Stimulated activated naive CD4-positive, alpha-beta T cell treated with Interleukin-2 at 50 U/mL for 16 hours (primary cell): ENCODE measurements at places on chromosomes 2 and 18.
A peak's percentile ranks its signal among the peaks of the same experiment; 100 is the strongest.

GRCh38 chr2:16035747-16036745 is 95.7 kb downstream of the MYCN start:
- no peak for DNase-seq

- no peak for DNase-seq
These were observed 15.7 kb upstream of the TTC39C start for GRCh38 chr18:23998820-23999219.

- no peak for DNase-seq
These were observed 1240.8 kb upstream of the CRIM1 start for GRCh38 chr2:35114765-35115164.

DNA sequence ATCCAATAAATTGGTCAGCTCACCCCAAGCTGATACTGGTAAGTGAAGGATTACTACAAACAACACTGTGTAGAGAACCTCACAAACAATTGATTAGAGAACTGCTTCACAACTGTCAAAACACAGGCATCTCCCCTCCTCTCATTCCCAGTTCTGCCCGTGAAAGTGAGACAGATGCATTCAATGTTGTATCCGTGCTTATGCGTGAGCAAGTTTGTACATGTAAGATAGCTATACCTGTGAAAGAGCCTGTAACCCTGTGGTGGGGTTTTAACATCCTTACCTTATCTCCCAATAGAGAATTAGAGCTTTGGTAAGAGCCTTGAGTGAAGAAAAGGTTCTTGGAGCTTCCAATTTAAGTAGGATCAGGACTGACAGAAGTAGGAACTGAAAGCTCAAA is 9.1 kb downstream of the MARCHF4 start:
- no peak for DNase-seq

GRCh38 chr2:172093416-172094293 is 8.3 kb downstream of the DLX1 start:
- no peak for DNase-seq

DNA sequence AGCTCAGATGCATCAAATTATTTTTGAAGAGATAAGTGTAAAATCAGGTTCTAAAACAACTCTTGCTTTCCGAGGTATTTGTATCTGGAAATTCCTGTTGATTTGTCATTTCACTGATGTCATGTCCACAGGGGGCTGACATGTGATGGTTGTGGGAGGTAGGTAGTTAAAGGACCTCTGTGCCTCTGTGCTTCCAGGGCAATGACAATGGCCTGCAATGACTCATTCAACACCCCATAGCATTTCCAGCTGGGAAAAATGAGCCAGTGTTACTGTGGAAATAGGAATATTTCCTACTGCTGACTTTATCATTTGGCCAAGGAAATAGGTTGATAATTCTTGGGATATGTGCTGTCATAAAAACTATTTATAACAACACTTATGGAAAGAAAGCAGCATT is 86.2 kb upstream of the CCDC195 start:
- DNase-seq, result no peak

GRCh38 chr18:45670281-45670962 is 53.6 kb upstream of the SLC14A1 start:
- DNase-seq, result peak; percentile 32

GRCh38 chr2:222709191-222709891 is 37.9 kb downstream of the MOGAT1 start:
- DNase-seq, result no peak

- DNase-seq, result no peak
These were observed 453.4 kb upstream of the SLC14A2 start for GRCh38 chr18:45161850-45162249.

DNA sequence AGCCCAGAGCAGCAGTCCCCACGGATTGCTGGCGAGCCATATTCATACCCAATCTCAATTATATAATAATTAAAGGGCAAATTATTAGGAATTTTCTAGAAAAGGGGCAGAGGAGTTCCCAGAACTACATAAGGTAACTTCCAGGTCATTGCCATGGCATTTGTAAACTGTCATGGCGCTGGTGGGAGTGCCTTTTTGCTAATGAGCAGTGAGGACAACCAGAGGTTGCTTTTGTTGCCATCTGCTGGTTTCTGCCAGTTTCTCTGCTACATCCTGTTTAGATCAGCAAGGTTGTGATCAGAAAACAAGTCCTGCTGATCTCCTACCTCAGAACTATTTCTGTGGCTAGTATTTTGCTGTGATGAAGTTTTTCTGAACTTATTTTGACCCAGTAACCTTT is 159.8 kb upstream of the PIEZO2 start:
- no peak for DNase-seq

DNA sequence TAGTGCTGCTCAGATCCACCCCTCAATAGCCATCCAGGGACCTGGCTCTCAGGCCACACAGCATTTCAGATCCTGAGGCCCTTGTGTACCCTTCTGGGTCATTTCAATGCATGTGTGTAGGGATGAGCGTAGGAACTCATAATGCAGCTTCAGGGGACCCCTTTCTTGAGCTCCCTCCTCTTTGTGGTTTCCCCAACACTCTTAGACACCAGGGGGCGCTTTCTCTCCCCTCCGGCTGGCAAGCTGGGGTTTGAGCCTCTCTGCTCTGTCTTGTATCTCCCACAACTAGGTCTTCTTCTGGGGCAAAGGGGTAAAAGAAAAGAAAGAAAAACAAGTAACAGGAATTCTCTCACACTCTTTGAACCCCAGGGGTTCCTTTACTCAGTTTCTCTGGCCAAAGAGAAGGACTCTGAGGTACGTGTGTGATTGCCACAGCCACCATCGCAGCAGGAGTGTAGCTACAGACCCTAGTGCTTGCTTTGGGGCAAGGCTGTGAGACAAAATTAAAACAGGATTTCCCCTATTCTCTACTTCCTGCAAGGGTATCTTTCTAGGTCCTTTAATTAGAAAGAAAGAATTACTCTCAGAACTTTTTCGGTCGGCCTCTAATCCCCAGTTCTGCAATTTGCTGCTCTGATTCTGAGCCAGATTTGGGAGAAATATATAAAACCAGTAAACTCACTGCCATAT is 38.0 kb downstream of the CABYR start:
- DNase-seq, result peak; percentile 0

- DNase-seq, result no peak
These were observed 90.4 kb downstream of the CYP26B1 start for GRCh38 chr2:72057308-72057707.

- no peak for DNase-seq
These were observed 23.2 kb downstream of the SUMO1 start for GRCh38 chr2:202215179-202215578.

- DNase-seq, result no peak
These were observed 381.2 kb upstream of the MC4R start for GRCh38 chr18:60753753-60754152.

DNA sequence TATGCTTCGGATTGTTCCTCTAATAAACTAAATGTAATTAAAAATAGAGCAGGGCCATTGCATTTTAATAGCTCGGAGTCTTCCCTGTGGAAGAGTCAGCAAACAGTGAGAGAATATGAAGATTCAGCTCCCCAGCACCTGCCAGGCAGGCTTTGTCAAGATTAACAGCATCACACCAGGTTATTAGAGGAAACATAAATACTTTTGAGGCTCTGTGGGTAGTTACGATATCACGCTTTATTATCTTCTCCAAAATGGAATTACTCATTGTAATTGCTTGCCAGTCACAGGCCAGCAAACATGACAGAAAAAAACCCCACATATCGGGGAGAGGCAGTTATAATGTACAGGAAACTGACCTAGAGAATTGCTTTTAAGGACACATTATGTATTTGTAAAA is 303.9 kb downstream of the CPS1 start:
- DNase-seq, result no peak

DNA sequence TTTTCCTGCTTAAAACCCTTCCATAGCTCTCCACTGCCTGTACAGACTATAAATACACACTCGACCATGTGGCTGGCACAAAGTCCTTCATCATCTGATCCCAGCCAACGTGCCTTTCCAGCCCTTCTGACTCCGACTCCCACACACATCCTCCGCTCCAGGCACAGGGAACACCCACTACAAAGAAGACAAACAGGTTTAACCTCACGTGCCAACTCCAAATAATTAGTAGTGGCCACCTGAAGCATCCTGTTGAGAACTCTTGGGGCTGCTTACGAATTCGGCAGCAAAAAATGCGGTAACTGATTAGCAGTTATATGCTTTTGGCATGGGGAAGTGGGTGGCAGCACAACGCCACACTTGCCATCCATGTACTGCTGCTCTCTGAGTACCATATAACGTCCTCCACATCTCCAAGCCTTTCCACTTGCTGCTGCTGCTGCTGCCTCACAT is 12.1 kb downstream of the SPIRE1 start:
- DNase-seq, result no peak

DNA sequence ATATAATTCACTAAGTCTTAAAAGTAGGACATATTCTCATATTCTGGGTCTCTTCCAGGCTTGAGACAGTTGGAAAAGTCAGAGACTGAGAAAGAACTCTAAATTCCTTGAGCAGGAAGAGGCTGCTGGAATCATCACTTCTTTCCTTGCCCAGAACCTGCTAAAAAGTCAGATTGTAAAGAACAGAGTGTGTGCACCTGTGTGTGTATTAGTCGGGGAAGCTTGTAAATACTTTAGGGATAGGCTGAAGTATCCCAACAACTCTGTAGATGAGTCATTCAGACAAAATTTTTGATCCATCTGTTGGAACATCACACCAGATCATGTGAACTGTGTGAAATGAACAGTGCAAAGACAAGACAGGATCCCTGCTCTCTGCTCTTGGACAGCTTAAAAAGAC is 16.1 kb downstream of the GAREM1 start:
- DNase-seq, result no peak

DNA sequence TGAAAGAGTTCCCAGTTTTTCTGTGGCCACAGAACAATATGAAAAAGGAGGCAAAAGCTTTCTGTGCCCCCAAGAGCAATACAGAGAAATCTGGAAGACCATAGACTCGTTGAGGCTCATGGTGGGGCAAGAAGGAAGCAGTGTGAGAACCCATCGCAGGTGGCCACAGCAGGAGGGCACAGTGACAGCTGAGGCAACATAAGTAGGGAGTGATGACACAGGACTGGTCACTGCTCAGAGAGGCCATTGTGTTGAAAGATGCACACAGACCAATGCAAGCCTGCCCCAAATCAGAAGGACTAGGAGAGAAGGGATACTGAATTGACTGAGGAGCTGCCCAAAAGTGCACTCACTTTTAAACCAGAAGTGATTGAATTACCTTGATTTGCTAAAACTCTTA is 483.6 kb downstream of the EPHA4 start:
- DNase-seq, result no peak

DNA sequence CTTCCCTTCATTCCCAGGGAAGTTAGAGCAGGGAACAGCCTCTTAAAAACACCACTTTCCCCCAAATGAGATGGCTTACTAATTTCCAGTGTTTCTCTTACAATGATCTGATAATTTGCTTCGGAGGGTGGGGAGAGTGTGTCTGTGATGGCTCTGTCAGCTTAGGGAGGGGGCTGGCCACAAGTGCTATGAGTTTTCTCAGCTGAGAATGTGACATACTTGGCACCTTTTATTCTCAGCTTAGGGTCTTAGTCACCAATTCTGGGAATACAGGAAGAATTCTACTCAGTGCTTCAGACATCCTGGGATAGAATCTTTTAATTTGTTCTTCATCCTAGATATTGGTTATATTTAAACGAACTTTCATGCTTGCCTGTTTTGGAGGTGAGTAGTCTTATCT is 64.4 kb downstream of the AOX1 start:
- no peak for DNase-seq

DNA sequence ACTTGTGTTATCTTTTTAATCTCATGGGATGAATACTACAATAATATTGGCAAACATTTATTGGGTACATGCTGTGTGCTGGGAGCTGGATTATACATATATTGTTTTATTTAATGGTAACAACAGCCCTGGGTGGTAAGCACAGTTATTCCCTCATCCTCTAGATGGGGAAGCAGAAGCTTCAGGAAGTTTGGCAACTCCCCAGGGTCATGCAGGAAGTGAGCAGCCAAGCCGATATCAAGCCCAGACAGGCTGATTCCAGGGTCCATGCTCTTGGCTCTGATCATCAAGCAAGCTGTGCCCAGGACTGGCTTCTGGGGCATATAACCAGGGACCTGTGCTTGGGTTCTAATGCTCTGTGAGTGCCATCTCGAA is 155.8 kb downstream of the ZNF516 start:
- no peak for DNase-seq

- DNase-seq, result no peak
These were observed 105.1 kb upstream of the GALNT5 start for GRCh38 chr2:157152362-157152761.

DNA sequence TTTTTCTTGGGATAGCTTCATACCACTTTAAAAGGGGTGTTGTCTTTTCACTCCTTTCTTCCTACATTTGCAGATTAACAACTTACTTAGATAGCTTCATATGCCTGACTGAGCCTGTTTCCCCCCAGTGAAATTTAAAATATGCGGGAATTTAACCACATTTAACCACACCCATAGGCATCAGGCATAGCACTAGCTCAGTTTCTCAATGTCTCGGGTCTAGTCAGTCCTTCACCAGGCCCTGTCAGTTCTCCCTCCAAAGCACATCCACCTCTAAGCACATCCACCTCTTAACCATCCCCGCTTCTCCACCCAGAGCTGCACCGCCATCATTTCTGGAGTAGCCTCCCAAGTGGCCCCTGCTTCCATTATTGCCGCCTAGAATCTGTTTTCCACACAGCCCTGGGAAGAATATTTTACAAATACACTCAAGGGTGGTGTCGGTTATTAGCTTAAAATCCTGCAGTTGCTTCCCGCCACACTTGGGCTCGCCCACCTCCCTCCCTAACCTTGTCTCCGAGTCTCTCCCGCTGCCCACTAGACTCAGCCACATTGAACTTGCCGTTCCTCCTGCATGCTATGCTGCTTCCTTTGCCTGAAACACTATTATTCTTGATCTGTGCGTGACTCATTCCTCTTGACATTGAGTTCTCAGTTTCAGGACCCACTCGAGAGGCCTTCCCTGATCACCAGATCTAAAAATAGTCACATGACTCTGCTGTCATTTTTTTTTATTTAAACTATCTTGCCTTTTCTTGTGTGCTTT is 68.3 kb downstream of the SPTBN1 start:
- DNase-seq, result peak; percentile 9

- DNase-seq, result peak; percentile 66
These were observed 13.7 kb upstream of the GAL3ST2 start for GRCh38 chr2:241762933-241763369.

GRCh38 chr18:37476182-37476581 is 89.4 kb downstream of the CELF4 start:
- no peak for DNase-seq

GRCh38 chr2:105490956-105491355 is 92.1 kb upstream of the FHL2 start:
- DNase-seq, result no peak

DNA sequence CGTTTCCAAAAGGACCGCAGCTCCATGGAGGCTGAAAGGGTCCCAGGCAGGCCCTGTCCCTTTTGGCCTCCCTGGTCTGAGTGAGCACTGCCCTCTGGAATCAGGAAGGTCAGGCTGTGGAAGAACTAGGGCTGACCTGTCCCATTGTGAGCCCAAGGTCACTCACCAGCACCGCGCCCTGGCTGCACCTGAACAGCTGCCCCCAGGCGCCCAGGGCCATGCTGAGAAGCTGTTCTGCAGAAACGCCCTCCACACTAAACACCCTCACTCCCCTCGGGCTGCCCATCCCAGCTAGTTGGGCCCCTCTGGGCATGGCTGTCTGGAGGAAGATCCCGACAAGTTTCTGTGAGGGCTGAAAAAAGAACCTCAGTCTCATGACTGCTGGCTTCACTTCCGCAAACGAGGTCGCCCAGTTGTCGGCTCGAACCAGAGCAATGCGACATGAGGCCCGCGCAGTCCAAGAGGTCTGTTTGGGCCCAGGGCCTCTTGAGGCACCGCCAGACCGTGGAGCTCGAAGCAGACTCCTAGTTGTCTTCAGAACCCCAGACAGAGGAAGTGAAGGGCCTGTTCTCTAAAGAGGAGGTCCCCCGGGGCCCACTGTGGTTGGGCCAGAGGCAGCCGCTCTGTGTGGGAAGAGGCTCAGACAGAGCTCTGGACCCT is 64.4 kb downstream of the INPP5D start:
- DNase-seq, result no peak
